ENCODE measurements at places on chromosomes 5 and 9.

GRCh38 chr5:160474084-160474483 lies 52.4 kb downstream of the PTTG1 start:
- DNase-seq, result no peak

DNA sequence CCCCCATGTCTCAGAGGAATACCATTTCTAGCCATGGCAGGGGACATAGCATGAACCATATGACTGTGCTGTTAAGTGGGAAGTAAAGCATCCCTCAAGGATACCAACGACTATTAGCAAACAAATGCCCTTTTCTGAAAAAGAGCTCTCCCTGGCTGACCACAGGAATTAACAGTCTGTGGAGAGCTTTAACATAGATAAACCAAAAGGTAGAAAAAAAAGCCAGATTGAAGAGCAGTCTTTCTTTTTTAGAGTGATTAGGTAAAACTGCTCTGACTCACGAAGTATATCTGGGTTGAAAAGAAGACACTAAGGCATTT lies 532.7 kb upstream of the DMAC1 start:
- DNase-seq, result no peak

DNA sequence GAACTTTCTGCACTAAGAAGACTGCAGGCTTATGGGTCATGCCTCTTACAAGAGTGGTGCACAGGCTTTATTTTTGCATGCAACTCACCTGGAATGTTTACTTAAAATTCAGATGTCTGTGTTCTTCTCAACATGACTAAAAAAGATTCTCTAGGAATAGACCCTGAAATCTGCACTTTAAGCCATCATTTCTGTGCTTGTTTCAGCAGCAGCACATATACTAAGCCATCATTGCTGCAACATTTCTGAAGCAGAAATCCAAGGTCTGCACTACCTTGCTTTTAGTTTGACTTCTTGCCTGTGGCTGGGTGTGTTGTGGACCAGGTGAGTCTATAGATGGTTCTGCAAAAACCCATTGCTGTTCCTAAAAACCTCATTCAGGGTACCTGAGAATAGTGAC lies 156.8 kb downstream of the CEP120 start:
- DNase-seq, result no peak

- DNase-seq, result no peak
Observed at GRCh38 chr9:33750307-33750838, 45.0 kb upstream of the PRSS3 start.

- DNase-seq, result no peak
Observed at GRCh38 chr5:41414598-41414997, 95.8 kb downstream of the PLCXD3 start.

- no peak for DNase-seq
Observed at GRCh38 chr5:109307456-109307855, 102.3 kb downstream of the PJA2 start.

GRCh38 chr5:76046741-76047140 lies 36.4 kb upstream of the SV2C start:
- DNase-seq, result no peak

GRCh38 chr5:7018198-7018597 lies 305.0 kb downstream of the TENT4A start:
- DNase-seq, result no peak

- no peak for DNase-seq
Observed at GRCh38 chr5:162496100-162496808, 428.7 kb downstream of the GABRG2 start.

- no peak for DNase-seq
Observed at GRCh38 chr5:90387508-90387907, 22.0 kb downstream of the CETN3 start.

- no peak for DNase-seq
Observed at GRCh38 chr5:464446-464842, 21.5 kb downstream of the EXOC3 start.

- no peak for DNase-seq
Observed at GRCh38 chr9:36550135-36550534, 22.6 kb upstream of the MELK start.

DNA sequence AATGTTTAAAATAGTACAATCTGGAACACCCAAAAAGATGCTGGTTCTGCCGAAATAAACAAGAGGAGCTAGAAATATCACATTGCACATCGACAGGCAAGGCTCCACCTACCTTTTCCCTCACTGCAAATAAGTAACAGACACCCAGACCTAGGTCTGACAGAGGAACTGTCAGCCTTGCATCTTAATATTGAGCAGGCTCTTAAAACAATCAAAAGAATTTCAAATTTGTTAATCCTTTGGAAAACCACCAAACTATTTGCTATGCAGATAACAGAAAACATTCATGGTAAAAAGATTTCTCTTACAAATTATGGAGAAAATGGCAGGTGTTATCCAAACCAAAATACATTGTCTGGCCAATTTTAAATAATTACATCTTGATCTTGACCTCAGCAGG lies 71.3 kb downstream of the FRMD3 start:
- DNase-seq, result no peak

GRCh38 chr9:121992571-121993212 lies 100.4 kb downstream of the TTLL11 start:
- DNase-seq, result peak; percentile 44

DNA sequence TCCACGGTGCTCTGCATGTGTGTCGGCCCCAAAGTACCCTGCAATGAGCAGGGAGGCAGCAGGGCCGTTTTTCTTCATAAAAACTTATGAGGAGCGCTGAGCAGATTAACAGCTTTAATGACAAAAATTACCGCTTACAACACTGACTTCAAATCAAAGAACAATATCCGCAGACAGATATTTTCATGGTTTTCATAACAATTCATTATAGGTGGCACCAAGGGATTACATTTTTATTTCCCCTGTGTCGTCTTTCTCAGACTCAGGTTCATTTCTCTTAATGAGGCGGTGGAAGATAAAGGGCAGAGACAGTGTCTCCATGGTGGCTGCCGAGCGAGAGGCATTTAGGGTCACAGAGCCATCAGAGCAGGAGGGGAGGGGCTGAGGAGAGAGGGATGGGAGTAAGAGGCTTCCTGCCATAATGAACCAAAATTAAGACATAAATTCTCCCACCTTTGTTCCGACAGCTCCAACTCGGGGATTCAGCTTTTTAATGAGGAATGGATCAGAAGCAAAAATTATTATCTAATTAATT lies 240.7 kb upstream of the CLINT1 start:
- no peak for DNase-seq

DNA sequence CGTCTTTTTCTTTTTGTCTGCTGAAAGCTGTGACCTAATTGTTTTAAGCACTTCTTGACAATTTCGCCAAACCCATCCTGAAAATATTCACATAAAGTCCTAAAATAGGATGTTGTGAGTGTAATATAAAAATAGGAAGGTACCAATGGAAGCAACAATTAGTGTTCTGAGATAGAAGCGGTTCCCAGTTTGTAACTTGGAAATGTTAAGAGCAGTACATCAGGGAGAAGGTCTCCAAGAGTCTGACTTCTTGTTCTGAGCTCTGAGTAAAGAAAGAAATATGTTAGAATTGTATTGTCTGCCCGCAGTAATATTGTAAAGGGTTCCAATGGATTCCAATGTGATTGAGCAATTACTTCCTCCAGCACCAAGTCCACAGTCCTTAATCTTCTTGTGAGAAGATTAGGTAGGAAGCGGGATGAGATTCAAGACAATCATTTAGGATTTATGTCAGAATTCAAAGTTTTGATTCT lies 3.9 kb downstream of the VCAN start:
- DNase-seq, result no peak
